ENCODE measurements at places on chromosomes 11 and 22. TPM values are rescaled to one million over a fixed set of nuclear protein-coding genes. Genes with fewer than 3 reads are reported as not detected.

Gene ELF5
- total RNA-seq, result not detected

DNA sequence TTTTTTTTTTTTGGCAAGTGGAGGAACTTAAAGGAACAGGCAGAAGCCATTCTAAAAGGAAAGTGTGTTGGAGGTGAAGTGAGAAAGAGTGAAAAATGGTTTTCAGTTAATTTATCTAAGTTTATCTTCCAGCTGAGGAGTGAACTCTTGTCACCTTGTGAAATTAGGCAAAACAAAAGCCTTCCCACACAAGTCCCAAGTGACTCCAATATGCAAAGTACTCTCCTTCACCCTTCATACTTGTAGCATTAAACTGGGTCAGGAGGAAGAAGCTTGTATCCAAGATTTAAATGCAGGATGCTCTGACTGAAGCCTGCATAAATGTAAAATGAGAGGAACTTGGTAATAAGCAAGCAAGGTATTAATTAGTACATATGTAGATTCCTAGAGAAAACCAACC is 796.8 kb downstream of the DLG2 start:
- DNase-seq, result no peak

DNA sequence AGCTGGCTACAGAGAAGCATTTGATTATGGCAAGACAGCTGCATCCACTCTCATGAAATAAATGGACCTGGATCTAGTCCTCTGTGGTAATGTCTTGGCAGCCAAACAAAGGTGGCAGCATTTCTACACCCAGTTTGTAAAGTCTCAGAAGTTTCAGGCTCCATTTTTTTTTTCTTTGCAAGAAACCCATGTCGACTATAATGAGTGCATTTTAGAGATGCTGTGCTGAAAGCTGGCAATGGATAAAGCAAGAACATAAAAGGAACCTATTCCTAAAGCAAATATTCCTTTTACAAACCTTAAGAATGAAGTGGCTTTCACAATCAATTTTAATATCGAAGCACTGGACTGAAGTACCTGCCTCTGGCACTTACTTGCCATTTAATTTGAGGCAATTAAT is 33.5 kb downstream of the THAP12 start:
- no peak for DNase-seq

Gene SLC29A2
- total RNA-seq, result 32.4 TPM

DNA sequence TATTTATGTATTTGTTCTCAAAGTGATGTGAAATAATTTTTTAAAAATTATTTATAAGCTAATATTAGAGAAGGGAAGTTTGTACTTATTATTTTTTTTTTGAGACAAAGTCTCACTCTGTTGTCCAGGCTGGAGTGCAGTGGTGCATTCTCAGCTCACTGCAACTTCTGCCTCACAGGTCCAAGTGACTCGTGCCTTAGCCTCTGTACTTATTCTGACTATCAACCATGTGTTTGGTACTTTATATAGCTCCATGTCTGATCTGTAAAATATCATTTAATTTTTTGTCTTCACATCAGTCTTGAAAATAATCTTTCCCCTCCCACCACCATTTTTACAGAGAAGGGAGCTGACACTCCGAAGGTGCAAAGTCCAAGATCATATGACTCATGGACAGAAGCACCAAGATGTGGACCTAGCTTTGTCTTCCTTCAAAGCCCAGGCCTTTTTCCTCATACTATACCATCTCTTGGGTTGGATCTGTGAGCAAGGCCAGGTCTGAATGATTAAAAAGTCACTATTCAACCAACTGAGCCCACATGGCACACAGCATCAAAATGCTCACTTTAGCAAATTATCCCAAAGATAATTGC is 32.4 kb upstream of the EED start:
- no peak for DNase-seq

DNA sequence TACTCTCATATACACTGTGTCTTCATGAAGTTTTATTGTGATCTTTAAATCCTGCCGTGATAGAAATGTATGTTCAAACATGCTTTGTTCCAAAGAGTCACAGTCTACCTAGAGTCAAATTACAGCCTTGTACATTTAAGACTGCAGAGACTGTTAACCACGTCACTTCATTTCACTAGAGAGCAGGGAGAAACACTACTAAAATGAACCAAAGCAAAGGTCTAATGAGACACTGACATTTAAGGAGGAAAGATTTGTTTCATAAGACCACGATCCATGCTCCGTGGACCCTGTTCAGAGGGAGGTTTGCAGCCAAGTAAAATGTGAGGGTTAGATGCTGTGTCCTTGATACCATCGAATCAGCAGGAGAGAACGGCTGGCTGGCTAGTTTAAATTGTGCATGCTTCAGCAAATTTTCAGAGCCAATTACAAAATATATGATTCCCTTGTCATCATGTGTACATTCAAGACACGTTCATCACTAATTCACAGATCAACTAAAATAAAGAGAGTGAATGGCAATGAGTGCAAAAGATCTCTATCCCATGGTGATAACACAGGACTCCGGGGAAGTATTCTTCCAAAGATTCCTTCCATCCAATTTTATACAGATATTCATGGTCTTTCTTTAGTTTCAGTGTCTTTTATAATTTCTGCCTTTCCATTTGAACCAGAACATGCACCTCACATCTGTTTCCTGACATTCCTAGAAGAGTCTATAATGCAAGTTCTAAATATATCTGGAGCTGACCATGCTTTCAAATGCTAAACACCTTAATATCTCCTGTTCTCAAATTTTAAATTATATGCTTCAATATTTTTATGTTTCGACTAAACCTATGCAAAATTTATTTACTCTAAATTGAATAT is 960.9 kb upstream of the FAT3 start:
- no peak for DNase-seq

Gene KCNA4
- not detected for total RNA-seq

Gene MUC5B
- 0.02 TPM for total RNA-seq

Gene OLFML1
- total RNA-seq, result 0.24 TPM

All from H1 (cell line).